ENCODE measurements at places on chromosomes 7 and 10. TPM values are rescaled to one million over a fixed set of nuclear protein-coding genes. Genes with fewer than 3 reads are reported as not detected.
A peak's percentile ranks its signal among the peaks of the same experiment; 100 is the strongest.

DNA sequence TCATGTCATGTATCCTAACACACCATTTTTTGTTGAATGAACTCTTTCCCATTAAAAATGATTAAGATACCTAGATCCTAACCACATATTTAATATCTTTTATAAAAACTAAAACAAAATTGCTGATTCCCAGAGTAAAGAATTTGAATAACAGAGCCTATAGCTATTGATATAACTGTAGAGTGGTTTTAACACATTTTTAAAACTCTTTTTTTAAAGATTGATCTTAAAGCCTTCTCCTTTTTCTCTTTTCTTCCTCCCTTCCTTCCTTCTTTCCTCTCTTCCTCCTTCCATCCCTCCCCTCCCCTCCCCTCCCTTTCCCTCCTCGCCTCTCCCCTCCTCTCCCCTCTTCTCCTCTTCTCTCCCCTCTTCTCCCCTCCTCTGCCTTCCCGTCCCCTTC, 605.4 kb upstream of the FZD8 start:
- DNase-seq: no peak

DNA sequence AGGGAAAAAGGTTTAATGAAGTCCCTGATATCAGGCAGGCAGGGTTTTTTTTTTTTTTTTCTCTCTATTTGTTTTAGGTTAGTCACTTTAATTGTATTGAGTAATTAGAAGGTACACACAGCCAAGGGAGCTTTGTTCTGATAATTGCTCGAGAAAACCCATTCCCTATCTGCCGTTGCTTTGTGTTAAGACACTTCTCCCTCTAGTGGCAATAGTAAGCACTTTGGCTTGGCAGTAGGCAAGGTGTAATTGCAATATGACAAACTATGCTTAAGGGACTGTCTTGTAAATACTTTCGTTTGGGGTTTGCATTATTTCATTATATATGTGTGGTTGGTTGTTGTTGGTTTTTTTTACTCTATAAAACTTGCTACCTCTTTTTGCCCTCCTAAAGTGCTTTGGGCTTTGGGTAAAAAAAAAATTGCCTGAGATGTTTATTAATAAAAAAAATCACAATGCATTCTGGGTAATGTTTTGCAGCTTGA, 113.4 kb downstream of the BTRC start:
- peak; percentile 77 for DNase-seq

DNA sequence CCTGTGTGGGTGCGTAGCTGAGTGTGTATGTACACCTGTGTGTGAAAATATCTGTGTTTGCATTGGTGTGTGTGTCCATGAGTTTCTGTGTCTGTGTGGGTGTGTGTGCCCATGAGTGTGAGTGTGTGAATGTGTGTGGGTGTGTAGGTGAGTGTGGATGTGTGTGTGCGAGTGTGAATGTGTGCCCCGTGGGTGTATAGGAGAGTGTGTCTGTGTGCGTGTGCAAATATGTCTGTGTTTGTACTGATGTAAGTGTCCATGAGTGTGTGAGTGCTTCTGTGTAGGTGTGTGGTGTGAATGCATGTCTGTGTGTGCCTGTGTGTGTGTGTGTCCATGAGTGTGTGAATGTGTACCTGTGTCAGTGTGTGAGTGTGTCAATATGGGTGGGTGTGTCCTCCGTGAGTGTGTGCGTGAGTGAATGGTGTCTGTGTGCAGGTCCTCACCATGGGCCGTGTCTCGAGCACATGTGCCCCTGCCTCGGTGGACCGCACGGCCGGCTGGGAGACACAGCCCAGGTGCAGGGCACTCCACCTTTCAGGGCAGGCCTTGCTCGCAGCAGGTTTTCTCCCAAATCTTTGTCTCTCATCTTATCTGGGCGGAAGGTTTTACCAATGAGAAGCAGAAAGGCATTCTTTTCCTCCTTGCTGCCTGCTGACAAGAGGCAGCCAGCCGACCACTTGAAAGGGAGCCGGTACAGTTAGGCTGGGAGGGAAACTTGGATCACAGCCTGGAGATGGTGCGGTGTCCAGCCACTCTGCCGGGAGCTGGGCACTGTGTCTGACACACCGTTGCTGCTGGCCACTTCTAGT, 107.1 kb upstream of the FAM20C start:
- DNase-seq: no peak

DNA sequence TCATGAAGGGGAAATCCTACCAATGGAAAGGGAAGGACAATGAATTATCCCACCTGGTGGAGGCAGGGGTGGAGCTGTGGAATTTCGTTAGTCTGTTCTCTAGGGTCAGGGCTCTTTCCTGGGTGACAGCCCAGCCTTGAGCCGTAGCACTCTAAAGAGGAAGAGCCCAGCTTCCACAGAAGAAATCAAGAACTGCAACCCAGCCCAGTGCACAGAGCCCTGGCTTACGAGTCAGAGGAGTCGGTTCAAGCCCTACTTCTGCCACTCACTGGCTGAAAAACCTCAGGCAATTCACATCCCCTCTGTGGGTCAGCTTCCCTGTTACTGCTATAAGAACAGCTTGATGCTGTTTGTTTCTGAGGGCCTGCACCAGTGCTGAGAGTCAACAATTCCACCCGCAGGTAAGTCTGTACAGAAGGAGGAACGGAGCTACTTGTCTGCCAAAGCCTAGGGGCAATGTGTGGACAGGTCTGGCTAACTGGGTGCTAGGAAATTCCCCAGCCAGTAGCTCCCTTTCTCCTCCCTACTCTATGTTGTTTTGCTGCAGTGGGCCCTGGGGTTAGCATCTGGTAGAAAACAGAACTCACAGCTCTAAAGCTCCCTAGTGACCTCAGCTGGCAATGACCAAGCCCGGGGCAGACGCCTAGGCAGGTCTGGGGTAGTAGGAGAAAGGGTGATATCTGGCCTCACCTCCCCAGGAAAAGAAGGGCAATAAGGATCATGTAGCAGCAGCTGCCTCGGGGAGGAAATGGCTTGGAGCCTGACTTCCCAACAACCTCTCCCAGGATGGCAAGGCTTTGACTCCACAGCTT, 3.3 kb downstream of the AVPI1 start:
- DNase-seq: peak; percentile 76

GJC3 gene
- not detected for total RNA-seq

GRCh38 chr7:140674899-140675701, 2.4 kb downstream of the ADCK2 start:
- DNase-seq: peak; percentile 68

- peak; percentile 38 for DNase-seq
These were observed 5.9 kb upstream of the LGI1 start for GRCh38 chr10:93751832-93752231.

- no peak for DNase-seq
These were observed 398.4 kb downstream of the PLXNA4 start for GRCh38 chr7:132177708-132178401.

TRIM73 gene
- 0.86 TPM for total RNA-seq

DNA sequence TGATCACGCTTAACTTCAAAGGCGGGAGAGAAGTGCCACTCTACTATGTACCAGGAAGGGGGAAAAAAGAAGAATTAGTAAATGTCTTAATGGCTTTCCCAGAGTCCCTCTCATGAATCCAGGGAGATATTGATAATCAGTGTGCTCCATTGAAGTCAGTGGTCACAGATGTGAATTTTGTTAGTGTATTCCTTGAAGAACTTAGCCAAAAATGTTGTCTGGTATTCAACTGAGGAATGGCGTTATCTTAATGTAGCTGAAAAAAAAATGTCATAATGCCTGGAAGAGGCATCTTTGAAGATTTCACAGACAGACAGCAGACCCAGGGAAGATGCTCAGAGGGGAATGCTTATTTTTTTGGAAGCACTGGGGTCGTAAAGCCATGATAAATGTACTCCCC, 250.4 kb downstream of the WDR11 start:
- no peak for DNase-seq

DNA sequence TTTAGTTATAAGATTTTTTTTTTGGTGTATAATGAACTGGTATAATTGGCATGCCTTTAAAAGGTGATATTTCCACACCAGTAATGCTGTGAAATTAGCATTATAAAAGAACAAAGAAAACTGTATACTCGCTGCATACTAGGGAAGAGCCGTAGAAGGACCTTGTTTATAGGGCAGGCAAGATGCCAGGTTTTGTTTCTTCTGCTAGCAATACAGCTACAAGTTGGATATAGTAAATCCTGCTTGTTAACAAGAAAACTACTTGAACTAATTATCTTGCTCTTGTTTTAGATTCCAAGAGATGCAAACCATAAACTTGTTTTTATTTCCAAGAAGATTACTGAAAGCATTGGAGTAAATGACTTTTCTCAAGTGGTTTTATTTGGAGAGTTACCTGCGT, 1.9 kb downstream of the DNAH11 start:
- peak; percentile 22 for DNase-seq

DNA sequence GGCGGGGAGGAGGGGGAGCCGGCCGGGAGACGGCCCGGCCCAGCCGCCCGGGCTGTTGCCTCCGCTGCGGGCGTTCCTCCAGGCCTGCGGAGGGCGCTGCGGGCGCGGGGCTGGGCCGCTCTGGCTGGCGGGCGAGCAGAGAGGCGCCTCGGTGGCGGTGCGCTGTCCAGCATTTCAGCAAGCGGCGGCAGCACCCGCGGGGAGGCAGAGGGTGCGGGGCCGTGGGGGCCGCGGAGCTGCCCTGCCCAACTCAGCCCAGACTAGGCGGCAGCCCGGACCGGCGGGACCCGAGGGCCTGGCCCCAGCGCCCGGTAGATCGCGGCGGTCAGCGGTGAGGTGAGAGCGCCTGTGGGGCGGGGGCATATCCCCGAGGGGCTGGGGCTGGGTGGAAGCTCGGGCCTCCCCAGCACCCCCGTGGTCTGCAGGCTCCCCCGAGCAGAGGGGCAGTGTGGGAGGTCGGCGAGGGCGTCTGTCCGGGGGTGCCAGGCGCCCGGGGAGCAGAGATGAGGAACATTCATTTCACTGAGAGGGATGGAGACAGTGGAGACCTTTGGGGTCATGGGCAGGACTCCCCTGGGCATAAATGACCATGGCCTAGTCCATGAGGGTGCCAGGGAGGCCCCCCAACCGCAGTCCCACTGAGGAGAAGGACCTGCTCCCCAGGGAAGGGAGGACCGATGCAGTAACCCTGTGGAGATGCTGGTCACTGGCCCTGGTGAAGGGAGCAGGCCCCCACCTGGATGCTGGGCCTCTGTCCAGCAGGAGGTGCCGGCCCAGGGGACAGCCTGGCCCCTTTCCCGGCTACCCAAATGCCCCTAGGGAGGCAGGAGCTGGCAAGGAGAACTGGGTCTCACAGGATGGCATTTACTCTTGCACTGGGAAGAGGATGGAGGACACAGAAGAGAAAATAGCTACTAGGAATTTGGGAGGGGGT, at the start of gene SRRM3:
Gene SRRM3 (plus strand): TSS at position 165 of the 934 bp plus-strand sequence. CDS start 33,171 bp downstream, outside the sequence.
- peak; percentile 78 for DNase-seq

BAMBI gene
- 25.9 TPM for total RNA-seq

DNA sequence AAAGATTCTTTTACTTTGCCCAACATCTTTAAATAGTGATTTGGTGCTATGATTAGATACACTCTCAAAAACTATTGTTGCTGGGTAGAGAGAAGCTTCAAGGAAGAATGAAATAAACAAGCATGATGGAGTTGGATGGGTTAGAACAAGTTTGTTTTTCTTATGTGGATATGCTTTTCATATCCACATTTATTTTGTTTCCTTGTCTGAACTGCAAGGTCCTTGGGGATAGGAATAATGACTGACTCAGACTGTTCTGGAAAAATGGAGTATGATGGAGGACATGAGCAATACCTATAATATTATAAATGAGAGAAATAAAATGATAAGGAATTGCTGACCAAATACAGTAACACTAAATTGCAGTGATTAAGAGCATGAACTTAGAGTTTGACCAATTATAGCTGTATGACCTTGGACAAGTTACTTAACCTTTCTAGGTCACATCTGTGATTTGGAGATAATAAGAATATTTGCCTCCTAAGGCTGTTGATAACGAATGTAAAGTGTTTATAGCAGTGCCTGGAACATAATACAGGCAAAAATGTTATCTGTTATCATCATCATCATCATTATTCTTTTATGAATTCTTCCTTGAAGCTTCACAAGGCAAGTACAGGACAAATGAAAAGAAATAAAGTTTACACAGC, 847.5 kb downstream of the LRMDA start:
- no peak for DNase-seq

DNA sequence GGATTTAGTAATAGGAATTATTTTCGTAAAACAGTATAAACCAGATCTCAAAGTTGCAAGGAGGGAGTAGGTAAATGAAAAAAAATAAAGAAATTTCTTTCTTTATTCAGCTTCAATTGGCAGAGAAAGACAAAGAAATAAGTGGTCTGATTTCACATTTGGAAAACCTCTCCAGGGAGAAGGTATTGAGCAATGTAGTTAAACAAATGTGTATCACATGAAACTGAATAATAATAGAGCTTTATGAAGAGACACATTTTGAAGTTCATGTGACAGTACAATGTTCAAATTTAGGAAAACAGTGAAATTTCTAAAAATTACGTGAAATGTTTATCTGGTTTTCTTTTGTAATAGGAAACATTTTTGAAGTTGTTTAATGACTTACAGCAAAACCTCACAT, 63.0 kb downstream of the TAX1BP1 start:
- DNase-seq: peak; percentile 52

GRCh38 chr7:130364451-130364850, 15.8 kb upstream of the CPA1 start:
- DNase-seq: no peak

GRCh38 chr7:151311294-151311864, 30.2 kb upstream of the NUB1 start:
- DNase-seq: no peak

UCN3 gene
- not detected for total RNA-seq

HMX3 gene
- total RNA-seq: not detected

DNA sequence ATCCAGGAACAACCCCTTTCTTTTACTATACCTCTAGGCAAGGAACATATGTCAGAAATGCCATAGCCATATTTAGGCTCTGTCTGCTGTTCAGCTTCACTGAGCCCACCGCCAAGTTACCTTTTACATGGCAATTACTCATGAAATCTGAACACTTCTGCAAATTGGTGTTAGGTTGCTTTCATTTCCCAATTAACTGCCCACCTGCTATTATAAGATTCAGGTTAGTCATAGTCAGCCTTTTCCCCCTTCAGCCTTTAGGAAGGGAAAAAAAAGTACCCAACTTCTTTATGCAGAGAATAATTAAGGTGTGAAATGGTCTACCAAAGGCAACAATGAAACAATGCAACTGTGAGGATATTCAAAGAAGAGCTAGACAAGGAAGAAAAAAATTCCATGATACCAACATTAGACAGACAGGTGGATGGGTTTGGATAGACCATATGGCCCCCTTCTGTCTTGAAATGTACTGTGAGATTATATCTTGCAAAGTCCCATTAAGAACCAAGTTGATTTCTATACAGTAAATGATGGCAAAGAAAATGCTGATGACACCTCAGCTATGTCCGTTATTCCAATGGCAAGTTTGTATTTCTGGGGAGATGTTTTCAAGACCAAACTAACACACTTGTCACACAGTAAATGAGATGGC, 442.1 kb upstream of the NRP1 start:
- no peak for DNase-seq
